ENCODE measurements at places on chromosomes 6 and 20.
A peak's percentile ranks its signal among the peaks of the same experiment; 100 is the strongest.

DNA sequence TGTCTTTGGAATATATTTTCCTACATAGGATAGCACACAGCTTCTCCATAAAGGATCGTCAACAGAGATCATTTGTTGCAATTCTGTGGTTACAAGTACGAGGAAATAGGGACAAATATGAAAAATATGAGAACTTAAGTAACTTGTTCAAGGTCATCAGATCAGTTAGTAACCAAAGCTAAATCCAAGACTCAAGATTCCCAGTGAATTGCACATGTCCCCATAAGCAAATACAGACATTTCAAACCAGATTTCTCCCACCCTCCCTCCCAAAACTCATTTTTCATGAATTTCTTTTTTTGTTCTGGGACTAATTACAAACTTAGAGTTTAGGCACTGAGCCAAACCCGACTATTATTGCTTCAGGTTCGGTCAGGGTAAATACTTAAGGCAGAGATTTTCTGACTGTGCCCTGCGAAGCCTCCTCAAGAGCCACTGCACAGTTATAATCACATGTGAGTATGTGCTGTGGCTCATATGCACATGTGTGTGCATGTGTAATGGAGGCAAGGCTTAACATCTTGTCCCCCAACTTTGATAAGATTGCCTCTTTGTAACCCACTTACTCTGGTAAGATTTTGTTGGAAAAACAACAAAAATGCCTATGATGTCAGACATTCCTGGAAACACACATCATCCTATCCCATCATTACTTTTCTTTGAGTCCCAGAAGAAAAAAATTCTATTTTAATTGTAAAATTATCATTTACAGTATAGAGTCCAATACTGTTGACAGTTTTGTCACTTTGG is 216.2 kb downstream of the CD83 start:
- no peak for DNase-seq

- no peak for DNase-seq
Measured at GRCh38 chr6:164258421-164258820, 843.9 kb downstream of the QKI start.

DNA sequence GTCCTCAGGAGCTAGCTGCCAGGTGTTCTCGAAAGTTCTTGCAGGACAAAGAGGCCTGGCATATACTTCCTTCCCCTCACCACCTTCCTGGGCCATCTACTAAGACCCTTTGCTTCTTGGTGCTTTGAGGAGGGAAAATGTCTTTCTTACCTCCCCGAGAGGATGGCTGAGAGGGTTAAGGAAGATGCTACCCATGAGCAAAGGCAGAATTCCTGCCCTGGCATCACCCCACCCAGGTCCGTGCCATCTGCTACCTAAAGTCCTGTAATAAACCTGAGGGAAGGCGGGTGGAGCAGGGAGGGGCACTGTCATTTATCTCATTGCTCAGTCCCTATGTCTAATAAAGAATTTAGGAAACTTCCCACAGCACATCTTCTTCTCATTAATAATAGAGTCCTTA is 16.2 kb downstream of the GFOD1 start:
- DNase-seq, result no peak

GRCh38 chr20:36441027-36441414 is 100.3 kb upstream of the MYL9 start:
- DNase-seq, result no peak

DNA sequence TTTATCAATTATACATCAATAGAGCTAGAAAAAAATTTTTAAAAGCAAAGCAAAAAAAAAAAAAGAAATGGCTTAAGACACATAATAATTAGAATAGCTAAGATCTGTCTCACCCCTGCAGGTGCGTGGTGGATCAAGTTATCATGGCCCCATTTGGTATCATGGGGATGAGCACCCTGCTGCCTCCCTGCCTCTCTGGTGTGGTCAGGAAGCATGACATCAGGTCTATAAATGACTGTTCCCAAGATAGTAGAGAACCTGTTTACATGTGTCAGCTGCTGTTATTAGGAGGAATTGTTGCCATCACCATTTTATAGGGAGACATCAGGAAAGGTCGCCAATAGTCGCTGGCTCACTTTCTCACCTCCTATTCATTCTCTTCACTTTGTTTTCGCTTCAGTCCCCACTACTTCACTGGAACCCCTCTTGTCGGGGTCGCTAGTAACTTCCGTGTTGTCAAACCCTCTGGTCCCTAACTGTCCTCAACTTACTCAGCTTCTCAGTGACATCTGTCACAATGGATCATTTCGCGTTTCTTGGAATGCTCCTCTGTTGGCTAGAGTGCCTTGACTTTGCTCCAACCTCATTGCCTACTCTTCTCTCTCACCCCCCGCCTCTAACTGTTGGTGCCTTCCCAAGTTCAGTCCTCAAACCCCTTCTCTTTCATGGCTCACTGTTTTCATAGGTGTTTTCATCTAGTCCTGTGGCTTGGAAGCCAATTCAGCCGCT is 4.7 kb downstream of the DNTTIP1 start:
- no peak for DNase-seq

- DNase-seq, result no peak
Measured at GRCh38 chr20:34585019-34585418, 26.5 kb downstream of the MAP1LC3A start.

DNA sequence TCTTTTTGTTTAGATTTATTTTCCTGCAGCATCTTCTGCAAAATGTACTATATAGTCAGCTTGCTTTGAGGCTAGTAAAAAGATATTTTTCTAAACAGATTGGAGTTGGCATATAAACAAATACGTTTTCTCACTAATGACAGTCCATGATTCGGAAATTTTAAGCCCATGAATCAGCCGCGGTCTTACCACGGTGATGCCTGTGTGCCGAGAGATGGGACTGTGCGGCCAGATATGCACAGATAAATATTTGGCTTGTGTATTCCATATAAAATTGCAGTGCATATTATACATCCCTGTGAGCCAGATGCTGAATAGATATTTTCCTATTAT is 3.2 kb downstream of the FOXC1 start:
- no peak for DNase-seq

DNA sequence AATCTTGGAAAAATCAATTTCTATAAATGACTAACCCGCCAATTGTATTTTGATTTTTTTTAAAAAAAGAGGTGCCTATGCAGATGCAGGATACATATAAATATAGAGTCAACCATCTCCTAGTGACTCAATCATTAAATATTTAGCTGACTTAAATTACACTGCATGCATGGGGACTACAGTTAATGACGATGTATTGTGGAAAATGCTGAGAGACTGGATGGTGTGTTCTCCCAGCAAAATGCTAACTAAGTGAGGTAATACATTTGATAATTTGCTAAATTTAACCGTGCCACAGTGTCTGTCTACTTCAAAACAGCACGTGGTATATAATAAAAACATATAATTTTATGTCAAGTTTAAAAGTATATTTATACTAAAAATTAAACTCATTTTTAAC is 341.6 kb downstream of the PRKN start:
- no peak for DNase-seq

- DNase-seq, result no peak
Measured at GRCh38 chr6:11705069-11705468, 73.5 kb downstream of the ADTRP start.

DNA sequence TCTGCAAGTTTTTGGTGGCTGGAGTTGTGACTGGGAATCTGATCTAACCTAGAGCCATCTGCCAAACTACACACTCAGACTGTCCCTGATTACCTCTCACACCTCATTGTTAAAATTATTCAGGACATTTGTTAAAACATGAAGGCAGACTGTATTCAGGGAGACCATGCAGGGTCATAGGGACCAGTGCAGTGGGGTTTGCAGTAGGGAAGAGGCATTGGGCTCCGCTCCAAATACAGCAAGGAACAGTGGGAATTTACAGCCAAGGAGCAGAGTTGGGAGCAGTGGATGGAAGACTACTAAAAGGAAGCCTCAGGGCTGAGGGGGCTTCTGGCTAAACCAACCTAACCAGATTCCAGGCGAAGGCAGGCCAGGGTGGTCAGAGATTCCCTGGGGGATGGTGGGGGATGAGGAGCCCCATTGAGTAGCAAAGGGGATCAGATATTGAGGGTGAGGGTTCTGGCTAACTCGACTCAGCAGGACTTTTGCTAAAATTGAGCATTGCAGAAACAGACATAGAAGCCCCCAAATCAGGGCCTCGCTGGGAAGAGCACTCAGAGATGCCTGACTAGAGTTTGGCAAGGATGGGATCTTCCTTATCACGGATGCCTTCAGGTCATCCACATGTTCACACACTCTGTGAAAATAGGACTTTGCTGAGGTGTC is 172.0 kb downstream of the ZDHHC14 start:
- DNase-seq, result no peak

GRCh38 chr20:49690899-49691620 is 22.6 kb downstream of the B4GALT5 start:
- no peak for DNase-seq

DNA sequence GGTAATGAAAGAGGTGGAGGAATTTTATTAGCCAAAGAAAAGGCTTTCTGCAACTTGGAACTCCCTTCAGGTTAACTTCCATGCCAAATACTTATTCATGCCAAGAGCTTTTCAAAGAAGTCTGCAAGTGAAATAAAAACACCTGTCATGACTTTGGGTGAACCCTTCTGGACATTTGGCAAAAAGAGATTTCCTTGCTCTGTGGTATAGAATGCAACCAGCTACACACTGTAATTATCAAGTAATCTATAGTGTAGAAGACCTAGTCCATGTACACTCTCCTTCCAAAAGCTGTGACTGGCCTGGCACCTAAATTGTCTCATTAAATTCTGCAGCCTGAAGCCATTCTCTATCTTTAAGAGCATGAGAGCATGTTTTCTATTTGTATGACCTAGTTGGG is 232.3 kb downstream of the COL12A1 start:
- no peak for DNase-seq

GRCh38 chr6:125132058-125132457 is 21.5 kb upstream of the TPD52L1 start:
- DNase-seq, result no peak

GRCh38 chr20:44728801-44729443 is 13.8 kb downstream of the CCN5 start:
- DNase-seq, result peak; percentile 39

DNA sequence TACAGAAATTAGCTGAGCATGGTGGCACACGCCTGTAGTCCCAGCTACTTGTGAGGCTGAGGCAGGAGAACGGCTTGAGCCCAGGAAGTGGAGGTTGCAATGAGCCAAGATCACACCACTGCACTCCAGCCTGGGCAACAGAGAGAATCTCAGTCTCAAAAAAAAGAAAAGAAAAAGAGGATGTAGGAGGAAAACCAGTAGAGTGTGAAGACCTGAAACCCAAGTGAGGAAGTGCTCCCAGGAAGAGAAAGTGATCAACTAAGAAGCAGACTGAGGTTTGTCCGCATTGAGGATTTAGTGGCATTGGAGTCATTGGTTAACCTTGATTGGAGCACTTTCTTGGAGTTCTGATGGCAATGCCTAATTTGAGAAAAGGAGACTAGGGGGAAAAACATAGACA is 20.6 kb upstream of the TASP1 start:
- peak; percentile 39 for DNase-seq

DNA sequence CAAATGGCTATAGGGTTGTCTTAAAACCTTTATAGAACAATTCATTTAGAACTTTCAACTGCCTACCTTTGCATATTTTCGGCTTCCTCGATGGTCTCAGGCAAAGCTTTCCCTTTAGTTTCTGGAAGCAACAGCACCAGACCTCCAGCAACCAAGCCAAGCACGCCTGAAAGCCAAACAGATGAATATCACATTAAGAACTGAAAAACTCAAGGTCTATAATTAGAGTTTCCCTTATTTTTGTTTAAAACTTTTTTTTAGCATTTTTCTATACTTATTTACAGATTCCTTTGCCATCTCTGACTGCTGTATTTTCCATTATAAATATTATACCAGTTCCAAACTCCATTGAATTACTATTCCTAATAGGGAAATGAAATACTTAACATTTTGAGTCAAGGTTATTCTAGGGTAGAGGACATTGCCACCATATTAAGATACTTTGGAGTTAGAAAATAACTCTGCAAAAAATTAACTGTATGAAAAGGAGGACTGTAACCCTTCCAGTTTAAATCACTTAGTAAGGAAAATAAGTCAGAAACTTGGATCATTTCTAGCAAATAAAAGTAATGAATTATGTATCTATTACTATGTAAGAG is 33.9 kb downstream of the SLC22A2 start:
- no peak for DNase-seq

- no peak for DNase-seq
Measured at GRCh38 chr6:56510984-56511531, 131.6 kb downstream of the DST start.

- DNase-seq, result no peak
Measured at GRCh38 chr6:26122005-26122388, 34.8 kb downstream of the HFE start.

GRCh38 chr6:33144373-33144772 is 47.9 kb downstream of the COL11A2 start:
- DNase-seq, result peak; percentile 94

GRCh38 chr6:46048646-46049297 is 33.1 kb upstream of the CLIC5 start:
- no peak for DNase-seq

GRCh38 chr6:85455471-85456026 is 5.7 kb downstream of the NT5E start:
- DNase-seq, result no peak

DNA sequence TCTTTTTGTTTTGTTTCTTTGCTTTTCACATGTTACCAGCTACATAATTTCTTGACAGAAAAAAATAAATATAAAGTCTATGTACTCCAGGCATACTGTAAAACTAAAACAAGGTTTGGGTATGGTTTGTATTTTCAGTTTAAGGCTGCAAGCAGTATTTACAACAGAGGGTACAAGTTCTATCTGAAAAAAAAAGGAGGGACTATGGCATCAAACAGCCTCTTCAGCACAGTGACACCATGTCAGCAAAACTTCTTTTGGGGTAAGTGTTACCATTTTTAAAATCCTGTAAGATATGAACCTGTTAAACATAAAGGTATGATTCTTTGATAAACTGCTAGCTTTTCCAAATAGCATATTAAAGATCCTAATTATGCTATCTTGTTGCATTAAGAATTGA is 393 bp downstream of the RUNX2 start:
- DNase-seq, result no peak

DNA sequence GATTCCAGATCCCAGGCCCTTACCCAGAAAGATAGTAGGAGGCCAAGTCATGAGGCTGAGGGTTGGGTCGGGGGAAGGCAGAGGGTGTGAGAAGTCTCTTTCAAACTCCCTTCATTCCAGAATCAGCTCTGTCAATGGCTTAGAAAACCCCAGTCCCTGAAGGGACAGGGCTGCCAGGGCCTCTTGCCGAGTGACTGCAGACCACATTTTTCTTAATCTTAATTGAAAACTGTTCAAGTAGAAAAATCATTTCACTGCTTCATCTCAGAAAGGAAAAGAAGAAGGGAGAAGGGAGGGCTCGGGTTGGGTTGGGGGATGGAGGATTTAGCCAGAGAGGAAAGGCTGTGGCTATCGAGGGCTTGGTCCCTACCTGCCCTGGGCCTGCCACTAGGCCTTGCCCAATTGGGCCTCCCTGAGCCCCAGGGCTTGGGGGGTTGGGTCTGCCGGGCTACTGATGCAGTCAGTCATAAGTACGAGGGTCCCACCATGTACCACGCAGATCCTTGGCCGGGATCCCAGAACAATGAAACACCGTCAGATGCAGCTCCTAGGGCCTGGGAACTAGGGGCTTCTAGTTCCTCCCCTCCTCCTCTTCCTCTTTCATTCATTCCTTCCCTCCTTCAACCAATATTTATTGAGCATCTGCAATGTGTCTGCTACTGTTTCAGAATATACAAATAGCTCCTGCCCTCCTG is 44.0 kb upstream of the CTNNBL1 start:
- no peak for DNase-seq
